ENCODE measurements at places on chromosomes 6 and 20.
A peak's percentile ranks its signal among the peaks of the same experiment; 100 is the strongest.

DNA sequence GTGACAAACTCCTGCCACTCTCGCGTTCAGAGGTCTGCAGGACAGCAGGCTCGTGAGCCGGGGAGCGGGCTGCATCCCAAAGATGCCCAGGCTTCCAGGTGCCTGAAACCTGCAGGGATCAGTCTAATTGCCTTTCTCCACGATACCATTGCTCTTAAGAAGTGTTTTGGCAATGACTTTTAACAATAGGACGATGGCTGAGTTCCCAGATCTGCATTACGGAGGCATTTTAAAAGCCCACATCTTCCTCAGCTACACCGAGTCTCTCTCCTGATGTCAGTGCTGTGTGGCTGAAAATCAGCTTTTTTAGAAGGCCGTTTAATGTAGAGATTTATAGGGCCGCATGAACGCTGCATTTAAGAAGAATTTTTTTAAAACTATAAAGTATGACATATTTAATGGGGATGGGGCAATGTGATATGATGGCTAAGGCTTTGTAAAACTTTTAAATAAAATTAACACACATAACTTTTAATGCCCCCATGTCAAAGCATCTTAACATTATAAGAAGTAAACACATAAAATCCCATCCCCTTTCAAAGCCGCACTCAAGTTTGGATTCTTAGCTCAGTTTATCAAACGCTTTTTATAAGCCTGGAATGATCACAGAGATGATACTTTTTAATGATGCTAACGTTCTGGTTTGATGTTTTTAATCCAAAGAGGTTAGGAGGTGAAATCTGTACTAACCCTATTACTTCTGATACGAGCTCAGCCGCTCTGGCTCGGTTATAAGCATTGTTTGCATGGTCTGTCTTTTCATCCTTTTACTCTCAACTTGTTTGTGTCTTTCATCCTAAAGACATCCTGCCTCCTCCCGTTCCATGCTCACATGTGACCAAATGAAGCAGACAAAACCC lies 386.0 kb downstream of the SMOC2 start:
- H3K4me1 ChIP-seq, result no peaks in the 10 kb centered on the region
- no peak overlapping the region for H3K4me3 ChIP-seq
- H3K27ac ChIP-seq, result no peak overlapping the region
- H3K36me3 ChIP-seq, result no peaks in the 10 kb centered on the region

DNA sequence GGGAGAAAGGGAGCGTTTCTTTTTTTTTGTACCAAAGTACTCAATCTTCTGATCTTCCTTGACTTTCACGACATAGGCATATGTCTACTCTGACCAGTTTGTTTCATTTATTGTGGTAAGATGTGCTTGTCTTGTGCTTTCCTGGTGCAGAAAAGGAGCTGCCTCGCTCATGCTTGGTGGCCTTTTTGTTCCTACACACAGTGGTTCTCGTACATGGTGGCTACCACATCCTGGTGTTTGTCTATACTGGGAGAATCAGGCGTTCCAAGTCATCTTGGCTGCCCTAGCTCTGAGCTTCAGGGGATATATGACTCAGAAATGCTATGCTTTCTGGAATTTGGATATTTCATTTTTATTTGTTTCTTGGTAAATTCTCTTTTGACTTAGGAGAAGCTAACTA lies 31.8 kb downstream of the MYB start:
- no peak overlapping the region for H3K4me3 ChIP-seq
- H3K4me1 ChIP-seq, result peaks cover 38% of the 10 kb centered on the region
- peaks cover 68% of the 10 kb centered on the region for H3K36me3 ChIP-seq
- H3K27me3 ChIP-seq, result no peaks in the 10 kb centered on the region
- peak overlapping the region; percentile 73 for H3K27ac ChIP-seq

DNA sequence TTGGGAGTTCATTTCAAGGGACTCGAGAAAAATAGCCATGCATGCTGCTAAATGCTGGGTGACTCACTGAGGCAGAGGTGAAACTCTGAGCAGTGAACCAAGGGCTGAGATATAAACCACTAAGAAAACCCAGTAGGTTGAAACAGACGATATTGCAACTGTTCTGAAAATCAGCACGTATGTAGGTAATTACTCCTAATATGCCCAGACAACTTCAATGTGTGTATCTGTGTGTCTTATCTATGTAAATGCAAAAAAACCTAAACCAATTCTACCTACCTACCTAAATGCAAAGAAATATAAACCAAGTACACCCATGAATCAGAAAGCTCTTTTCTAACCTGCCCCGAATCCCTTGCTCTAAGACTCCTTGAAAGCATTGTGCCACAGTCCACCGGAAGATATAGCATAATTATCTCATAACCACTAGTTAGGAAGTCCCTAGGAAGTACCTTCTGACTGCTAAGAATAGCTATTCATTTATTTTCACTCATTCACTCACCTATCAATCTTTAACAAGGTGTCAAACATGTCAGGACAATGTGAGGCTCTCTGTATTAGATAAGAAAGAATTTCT lies 458.7 kb upstream of the RUNX2 start:
- peak overlapping the region; percentile 4 for H3K4me3 ChIP-seq
- peak; percentile 38 for DNase-seq
- no peaks in the 10 kb centered on the region for H3K27me3 ChIP-seq
- peaks cover 28% of the 10 kb centered on the region for H3K4me1 ChIP-seq
- H3K36me3 ChIP-seq, result peaks cover 28% of the 10 kb centered on the region

DNA sequence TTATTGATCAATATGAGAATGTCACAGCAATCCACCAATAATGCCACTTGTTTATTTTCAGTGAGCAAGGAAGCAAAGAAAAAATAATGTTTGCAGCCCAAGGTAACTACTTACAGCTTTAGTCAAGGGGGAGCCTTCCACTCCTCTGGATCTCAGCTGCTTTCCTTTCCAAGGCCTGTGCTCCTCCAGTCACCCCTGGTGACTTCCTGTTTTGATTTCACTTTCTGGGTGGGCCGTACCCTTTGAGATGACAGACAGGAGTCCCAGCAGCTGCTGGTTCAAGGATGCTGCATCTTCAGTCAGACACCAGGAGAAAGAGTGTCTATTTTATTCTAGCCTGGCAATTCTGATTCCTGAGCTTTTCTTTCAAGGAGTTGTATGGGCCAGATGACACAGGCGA lies 5.6 kb upstream of the VNN2 start:
- peak overlapping the region; percentile 73 for H3K4me3 ChIP-seq
- H3K27ac ChIP-seq, result peak overlapping the region; percentile 82
- no peaks in the 10 kb centered on the region for H3K27me3 ChIP-seq
- DNase-seq, result peak; percentile 76

GRCh38 chr6:47669684-47670513 lies 28.5 kb upstream of the ADGRF4 start:
- no peak overlapping the region for H3K4me3 ChIP-seq
- peaks cover 27% of the 10 kb centered on the region for H3K27me3 ChIP-seq
- DNase-seq, result no peak
- no peaks in the 10 kb centered on the region for H3K36me3 ChIP-seq

DNA sequence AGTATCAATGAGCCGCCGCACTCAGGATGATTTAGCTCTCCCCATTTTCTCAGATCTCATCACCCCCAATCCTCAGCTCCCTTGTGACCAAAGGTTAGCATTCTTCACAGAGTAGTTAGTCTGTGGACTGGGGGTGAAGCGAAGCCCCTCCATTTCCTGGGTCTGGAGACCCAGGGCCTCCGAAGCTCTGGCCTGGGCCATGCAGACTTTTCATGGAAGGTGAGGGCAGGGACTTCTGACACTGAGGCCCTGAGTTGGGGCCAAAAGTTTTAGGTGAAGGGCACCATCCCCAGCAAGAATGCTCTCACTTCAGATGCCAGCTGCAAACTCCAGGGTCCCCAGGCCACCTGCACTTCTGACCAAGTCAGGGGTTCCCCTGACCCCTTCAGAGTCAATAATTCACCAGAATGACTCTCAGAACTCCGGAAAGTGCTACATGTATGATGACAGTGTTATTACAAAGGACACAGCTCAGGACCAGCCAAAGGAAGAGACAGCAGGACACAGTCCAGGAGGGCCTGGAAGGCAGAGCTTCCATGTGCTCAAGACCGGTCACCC lies 65.7 kb upstream of the DUSP22 start:
- H3K4me3 ChIP-seq, result no peak overlapping the region
- H3K27me3 ChIP-seq, result peaks cover 1% of the 10 kb centered on the region
- peak overlapping the region; percentile 91 for H3K27ac ChIP-seq
- no peaks in the 10 kb centered on the region for H3K36me3 ChIP-seq

DNA sequence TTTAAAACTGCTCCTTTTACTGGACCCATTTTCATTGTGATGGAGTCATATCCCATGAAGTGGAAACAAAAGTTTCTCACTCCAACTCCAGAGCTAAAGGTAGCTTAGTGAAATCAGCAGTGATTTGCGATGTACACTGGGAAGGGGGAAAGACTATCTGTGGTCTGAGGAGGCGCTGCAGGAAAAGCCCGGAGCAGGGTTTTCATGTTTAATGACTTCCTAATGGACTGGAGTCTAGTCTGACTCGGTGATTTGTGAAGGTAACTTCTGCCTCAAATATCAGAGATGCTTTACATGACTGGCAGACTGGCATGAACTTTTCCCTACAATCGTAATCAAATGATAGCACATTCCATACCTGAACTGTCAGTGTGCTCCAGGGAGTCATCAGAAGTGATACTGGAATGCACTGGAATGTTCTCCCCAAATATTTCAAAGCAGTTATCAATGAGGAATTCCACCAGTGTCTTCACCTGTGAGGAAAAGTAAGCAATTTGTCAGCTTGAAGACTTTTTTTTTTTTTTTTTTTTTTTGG lies 7.0 kb downstream of the TAGAP start:
- no peaks in the 10 kb centered on the region for H3K27me3 ChIP-seq
- H3K4me3 ChIP-seq, result peak overlapping the region; percentile 100
- peaks cover 80% of the 10 kb centered on the region for H3K36me3 ChIP-seq
- DNase-seq, result no peak

- H3K36me3 ChIP-seq, result no peaks in the 10 kb centered on the region
- H3K4me1 ChIP-seq, result peaks cover 2% of the 10 kb centered on the region
- no peak for DNase-seq
- H3K4me3 ChIP-seq, result no peak overlapping the region
Measured at GRCh38 chr6:17021539-17021889, 80.3 kb upstream of the STMND1 start.

DNA sequence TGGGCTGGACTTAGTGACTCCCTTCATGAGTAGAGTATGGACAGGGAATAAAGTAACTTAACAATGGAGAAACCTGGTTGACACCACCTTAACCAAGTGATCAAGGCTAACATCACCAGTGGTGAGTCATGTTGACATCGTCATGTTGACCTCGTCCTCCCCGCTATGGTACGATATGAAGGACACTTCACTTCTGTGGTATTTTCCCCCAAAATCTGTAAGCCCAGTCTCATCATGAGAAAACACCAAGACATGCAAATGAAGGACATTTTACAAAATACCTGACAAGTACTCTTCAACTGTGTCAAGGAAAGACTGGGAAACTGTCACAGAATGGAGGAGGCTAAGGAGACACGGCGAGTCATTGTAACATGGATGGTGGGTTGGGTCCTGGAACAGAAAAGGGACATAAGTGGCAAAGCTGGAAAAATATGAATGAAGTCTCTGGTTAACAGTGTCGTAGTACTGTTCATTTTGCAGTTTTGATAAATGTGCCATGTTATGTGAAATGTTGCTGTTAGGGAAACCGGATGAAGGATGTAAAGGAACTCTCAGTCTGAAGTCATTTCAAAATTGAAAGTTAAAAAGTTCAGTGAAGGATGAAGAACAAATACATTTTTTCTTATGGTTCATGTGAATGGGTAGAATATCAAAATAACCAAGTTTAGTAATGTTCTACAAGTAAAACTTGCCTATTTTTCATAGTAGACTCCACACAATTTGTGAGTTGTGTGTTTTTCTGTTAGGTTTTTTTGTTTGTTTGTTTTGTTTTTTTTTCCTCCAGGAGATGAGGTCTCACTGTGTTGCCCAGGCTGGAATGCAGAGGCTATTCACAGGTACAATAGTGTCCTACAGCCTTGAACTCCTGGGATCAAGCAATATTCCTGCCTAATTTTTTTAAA lies 247.5 kb downstream of the TMEM242 start:
- peak overlapping the region; percentile 94 for H3K27ac ChIP-seq
- H3K4me3 ChIP-seq, result peak overlapping the region; percentile 60
- H3K27me3 ChIP-seq, result no peaks in the 10 kb centered on the region

DNA sequence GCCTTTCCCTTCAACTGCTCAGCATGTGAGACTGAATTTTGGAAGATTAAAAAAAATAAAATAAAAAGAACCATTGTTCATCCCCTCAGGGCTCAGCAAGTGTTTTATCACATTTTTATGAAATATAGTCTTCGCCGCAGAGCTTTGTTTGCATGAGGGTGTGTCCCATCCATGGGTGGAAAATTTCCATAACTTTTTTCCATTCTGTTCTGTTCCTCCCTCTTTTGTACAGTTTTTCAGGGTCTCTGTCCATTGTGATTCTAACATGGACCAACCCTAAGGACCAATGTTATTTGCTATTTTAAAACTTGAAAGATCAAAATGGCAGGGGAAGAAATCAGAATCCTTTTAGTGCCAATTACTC lies 213.3 kb upstream of the SGK1 start:
- DNase-seq, result no peak
- H3K27me3 ChIP-seq, result no peaks in the 10 kb centered on the region
- H3K4me3 ChIP-seq, result no peak overlapping the region
- H3K27ac ChIP-seq, result no peak overlapping the region
- H3K4me1 ChIP-seq, result peaks cover 30% of the 10 kb centered on the region

DNA sequence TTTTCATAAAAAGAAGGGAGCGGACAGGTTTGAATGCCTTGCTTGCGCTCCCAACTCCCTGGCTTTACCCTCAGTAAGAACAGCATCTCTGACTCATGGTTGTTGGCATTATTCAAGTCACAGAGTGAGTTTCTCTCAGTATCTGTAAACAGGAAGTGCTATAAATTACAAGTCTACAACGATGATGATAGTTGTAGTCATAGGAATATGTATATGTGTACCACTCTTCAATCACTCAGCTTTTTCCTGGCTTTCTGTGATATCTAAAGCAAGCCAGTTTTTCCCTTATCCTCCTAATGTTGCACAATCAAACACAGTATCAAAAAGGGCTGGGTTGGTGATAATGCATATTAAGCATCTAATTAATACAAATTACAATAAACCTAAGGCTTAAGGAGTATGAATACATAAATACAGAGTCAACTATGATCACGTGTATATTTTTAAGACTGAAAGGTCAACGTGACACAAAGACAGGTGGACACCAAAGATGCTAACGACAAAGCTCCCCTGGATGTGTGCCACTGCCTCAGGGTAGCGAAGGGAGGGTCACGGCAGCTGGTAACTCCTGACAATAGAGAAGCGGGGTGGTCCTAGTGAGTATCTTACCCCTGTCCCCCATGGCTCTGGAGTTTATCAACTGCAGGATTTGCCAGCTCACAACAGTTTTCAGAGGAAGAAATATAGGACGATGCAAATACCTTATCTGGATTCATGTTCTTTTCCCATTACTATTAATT lies 202.8 kb downstream of the BTBD9 start:
- no peaks in the 10 kb centered on the region for H3K27me3 ChIP-seq
- peaks cover 9% of the 10 kb centered on the region for H3K4me1 ChIP-seq
- no peak overlapping the region for H3K27ac ChIP-seq
- no peak for DNase-seq
- no peak overlapping the region for H3K4me3 ChIP-seq

GRCh38 chr20:24448170-24448569 lies 21.3 kb upstream of the SYNDIG1 start:
- H3K27me3 ChIP-seq, result no peaks in the 10 kb centered on the region
- H3K4me3 ChIP-seq, result no peak overlapping the region
- H3K36me3 ChIP-seq, result no peaks in the 10 kb centered on the region
- no peak overlapping the region for H3K27ac ChIP-seq
- H3K4me1 ChIP-seq, result no peaks in the 10 kb centered on the region

Data from activated CD8-positive, alpha-beta T cell treated with anti-CD3 and anti-CD28 coated beads for 36 hours (primary cell).